ENCODE measurements at places on chromosomes 11 and 22.

DNA sequence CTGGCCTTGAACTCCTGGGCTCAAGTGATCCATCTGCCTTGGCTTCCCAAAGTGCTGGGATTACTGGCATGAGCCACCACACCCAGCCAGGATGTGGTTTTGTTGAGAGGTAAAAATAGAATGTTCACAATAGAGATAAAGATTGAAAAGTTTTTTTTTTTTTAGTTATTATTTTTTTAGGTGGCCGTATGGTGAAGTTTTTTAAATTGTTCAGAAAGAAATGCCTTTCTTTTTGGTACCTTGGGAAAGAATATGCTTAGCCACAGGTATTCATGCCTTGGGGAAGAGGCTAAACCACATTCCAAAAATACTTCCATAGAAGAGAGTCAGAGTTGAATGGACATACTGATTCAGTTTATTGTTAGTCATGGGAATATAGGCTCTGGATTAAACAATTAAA is 143.4 kb downstream of the C11orf91 start:
- DNase-seq, result no peak

DNA sequence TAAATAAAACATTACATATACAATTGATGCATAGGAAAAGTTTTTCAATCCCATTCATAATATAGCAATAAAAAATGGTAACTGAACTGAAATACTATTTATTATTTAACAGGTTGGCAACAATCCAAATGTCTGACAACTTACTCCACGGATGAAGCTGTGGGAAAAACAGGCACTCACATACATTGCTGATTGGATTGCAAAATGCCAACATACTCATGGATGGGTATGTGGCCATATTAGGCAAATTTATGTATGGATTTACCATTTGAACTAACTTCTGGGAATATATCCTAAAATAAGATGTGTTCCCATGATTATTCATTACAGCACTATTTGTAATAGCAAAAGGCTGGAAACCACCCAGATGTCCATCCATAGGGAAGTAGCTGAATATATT is 3.2 kb upstream of the BIRC2 start:
- no peak for DNase-seq

GRCh38 chr11:116557282-116557681 is 215.5 kb downstream of the BUD13 start:
- DNase-seq, result no peak

- DNase-seq, result no peak
These were observed 29.1 kb downstream of the CTTN start for GRCh38 chr11:70427436-70427835.

GRCh38 chr22:23315341-23315917 is 135.1 kb downstream of the BCR start:
- peak; percentile 69 for DNase-seq

GRCh38 chr11:63099555-63099954 is 44.5 kb downstream of the SLC22A24 start:
- no peak for DNase-seq

DNA sequence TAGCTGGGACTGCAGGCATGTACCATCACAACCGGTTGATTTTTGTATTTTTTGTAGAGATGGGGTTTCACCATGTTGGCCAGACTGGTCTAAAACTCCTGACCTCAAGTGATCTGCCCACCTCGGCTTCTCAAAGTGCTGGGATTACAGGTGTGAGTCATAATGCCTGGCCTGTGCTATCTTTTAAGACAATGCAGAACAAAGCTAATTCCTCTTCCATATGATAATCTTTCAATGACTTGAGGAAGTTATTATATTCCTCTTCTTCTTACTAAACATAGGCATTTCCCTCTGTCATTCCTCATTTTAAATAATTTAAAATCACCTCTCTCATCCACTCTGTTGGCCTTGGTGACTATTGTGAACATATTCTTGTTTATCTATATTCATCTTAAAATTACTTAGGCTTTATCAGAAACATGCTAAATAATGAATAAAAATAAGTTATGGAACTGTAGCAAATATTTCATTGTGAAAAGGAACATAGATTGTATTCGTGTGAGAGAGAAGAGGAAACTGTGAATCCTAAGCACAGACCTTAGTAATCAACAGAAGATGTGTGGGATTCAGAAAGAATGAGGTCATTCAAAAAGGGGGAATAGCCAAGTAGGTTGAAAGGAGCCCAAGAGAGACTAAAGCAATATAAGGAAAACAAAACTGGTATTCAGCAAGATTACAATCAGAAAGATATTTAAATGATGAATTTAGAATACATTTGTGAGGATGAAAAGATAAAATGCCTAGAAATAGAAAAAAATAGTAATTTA is 269.4 kb downstream of the TTC28 start:
- no peak for DNase-seq

GRCh38 chr11:112628676-112629075 is 332.5 kb upstream of the NCAM1 start:
- DNase-seq, result no peak

GRCh38 chr11:11615086-11615485 is 6.7 kb downstream of the GALNT18 start:
- DNase-seq, result no peak

DNA sequence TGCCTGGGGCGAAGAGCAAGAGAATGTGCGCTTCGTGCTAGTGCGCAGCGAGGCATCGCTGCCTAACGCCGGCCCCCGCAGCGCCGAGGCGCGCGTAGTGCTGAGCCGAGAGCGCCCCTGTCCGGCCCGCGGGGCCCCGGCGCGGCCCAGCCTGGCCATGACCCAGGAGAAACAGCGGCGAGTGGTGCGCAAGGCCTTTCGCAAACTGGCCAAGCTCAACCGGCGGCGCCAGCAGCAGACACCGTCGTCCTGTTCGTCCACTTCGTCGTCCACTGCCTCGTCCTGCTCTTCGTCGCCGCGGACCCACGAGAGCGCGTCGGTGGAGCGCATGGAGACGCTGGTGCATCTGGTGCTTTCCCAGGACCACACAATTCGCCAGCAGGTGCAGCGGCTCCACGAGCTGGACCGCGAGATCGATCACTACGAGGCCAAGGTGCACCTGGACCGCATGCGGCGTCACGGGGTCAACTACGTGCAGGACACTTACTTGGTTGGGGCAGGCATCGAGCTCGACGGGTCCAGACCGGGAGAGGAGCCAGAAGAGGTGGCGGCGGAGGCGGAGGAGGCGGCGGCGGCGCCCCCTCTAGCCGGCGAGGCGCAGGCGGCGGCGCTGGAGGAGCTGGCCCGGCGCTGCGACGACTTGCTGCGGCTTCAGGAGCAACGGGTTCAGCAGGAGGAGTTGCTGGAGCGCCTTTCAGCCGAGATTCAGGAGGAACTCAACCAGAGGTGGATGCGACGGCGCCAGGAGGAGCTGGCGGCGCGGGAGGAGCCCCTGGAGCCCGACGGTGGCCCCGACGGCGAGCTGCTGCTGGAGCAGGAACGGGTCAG is 1.0 kb downstream of the RASSF10 start:
- DNase-seq, result no peak

DNA sequence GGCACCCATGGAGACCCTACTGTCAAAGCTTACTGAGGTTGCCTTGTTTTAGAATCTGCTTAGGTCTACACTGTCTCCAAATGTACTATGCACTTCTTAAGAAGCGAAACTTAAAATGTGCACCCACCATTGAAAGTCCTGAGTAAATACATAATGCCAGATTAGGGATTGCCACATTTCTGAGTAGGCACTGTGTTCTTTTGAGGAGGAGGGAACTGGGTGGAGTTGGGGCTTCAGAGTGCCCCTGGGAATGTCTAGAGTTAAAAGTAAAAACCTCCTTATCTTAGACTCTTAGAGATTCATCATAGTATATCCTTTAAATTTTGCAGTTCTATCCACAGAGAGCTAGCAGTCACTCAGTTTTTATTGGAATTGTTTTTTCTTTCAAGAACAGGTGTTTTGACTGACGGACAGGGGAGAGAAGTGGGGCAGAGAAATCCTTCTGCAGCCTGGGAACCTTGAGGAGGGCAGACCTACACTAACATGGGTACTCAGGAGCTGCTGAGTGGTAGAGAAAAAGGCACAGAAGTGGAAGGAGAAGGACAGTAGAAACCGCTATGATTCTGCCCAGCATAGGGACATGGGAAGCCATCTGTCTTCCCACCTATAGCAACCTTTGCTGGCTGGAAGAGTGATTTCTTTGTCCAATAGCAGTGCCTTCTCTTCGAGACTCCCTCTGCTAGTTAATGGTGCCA is 33.4 kb upstream of the MICAL2 start:
- DNase-seq, result no peak

GRCh38 chr11:27254744-27255446 is 108.1 kb downstream of the CCDC34 start:
- no peak for DNase-seq

- DNase-seq, result no peak
These were observed 22.2 kb upstream of the MUC5B start for GRCh38 chr11:1200611-1201191.
